ENCODE measurements at places on chromosomes 1 and 21. TPM values are rescaled to one million over a fixed set of nuclear protein-coding genes. Genes with fewer than 3 reads are reported as not detected.

- H3K36me3 ChIP-seq, result no peaks in the 10 kb centered on the region
- H3K27ac ChIP-seq, result no peak overlapping the region
- no peak overlapping the region for H3K4me3 ChIP-seq
- no peaks in the 10 kb centered on the region for H3K27me3 ChIP-seq
- no peak for DNase-seq
- H3K4me1 ChIP-seq, result no peaks in the 10 kb centered on the region
These were observed 25.4 kb downstream of the MAST2 start for GRCh38 chr1:45828841-45829240.

DNA sequence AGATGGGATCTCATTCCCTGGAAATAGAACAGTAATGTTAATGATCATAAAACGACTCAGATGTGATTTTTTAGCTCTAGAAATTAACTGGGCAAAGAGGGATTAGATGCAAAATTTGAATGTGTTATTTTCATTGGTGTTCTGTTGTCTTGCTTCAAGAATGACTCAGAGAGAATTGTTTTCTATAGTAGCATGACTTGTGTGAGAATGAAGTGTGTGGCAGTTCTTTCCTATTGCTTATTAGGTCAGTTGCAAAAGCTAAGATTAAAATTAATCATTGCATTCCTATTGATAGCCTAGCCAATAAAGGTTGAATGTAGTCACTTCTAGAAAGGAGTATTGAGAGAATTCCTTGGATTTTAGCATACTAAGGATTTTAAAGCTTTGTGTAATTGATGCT is 22.9 kb downstream of the SPEN start:
- H3K27ac ChIP-seq, result no peak overlapping the region
- no peak for DNase-seq
- no peak overlapping the region for H3K4me3 ChIP-seq
- no peaks in the 10 kb centered on the region for H3K27me3 ChIP-seq
- no peaks in the 10 kb centered on the region for H3K36me3 ChIP-seq

DNA sequence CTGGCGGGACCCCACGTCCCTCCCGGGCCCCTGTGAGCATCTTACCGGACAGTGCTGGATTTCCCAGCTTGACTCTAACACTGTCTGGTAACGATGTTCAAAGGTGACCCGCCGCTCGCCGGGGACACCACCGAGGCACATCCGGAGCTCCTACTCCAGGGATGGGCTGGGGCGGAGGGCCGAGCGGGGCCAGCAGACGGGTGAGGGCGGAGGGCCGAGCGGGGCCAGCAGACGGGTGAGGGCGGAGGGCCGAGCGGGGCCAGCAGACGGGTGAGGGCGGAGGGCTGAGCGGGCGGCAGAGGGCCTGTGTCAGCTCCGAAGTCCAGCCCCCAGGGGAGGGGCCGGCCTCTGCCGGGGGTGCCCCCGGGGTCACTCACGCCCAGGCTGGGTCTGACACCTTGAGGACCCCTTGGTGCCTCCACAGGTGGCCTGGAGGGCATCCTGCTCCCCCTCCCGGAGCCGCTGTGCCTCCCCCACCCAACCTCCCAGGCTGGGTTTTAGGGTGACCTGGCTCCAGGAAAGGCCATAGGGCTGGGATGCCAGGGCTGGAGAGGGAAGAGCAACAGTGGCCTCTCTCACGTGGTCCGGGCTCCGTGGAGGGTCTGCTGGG is 5.7 kb upstream of the TTLL10 start:
- no peaks in the 10 kb centered on the region for H3K27me3 ChIP-seq
- no peaks in the 10 kb centered on the region for H3K36me3 ChIP-seq
- no peak overlapping the region for H3K27ac ChIP-seq
- H3K4me3 ChIP-seq, result no peak overlapping the region
- peak; percentile 50 for DNase-seq

GRCh38 chr1:20478057-20478635 is 7.9 kb downstream of the CAMK2N1 start:
- no peak overlapping the region for H3K27ac ChIP-seq
- DNase-seq, result no peak
- H3K4me1 ChIP-seq, result no peaks in the 10 kb centered on the region
- no peaks in the 10 kb centered on the region for H3K27me3 ChIP-seq

GRCh38 chr21:41887667-41888066 is 8.5 kb upstream of the PRDM15 start:
- H3K4me1 ChIP-seq, result no peaks in the 10 kb centered on the region
- H3K36me3 ChIP-seq, result no peaks in the 10 kb centered on the region

GRCh38 chr1:184493987-184494388 is 107.2 kb downstream of the C1orf21 start:
- peak overlapping the region; percentile 87 for H3K27ac ChIP-seq
- no peaks in the 10 kb centered on the region for H3K36me3 ChIP-seq
- DNase-seq, result peak; percentile 49
- H3K27me3 ChIP-seq, result no peaks in the 10 kb centered on the region
- H3K4me1 ChIP-seq, result peaks cover 78% of the 10 kb centered on the region

DNA sequence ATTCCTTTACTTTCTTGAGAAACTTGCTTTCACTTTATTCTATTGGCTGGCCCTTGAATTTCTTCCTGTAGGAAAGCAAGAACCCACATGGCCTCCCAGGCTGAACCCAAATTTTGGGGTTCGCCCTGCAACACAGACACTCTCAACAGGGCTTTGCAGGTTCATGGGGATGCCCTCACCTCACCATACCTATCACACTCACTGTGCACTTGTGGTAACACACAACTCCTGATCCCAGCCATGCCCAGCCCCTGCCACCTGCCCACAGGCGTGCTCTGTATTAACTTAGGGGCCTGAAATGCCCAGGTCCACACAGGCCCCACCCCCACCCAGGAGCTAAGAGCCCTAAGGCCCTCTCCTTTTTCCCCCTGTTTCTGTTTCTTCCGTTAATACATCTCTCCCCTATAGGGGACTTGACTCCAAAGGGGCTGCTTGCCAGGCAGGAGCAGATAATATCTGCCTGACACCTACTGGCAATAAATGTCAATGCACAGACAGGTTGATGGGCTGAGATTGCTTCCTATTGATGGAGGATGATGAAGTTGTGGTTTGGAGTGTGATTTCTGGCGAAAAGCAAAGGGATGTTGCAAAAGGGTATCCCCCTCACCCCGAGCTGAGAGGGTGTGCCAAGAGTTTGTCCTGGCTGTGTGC is 171.5 kb downstream of the AJAP1 start:
- H3K27me3 ChIP-seq, result peaks cover under 1% of the 10 kb centered on the region
- no peak for DNase-seq
- no peak overlapping the region for H3K27ac ChIP-seq
- no peaks in the 10 kb centered on the region for H3K36me3 ChIP-seq
- no peak overlapping the region for H3K4me3 ChIP-seq

DNA sequence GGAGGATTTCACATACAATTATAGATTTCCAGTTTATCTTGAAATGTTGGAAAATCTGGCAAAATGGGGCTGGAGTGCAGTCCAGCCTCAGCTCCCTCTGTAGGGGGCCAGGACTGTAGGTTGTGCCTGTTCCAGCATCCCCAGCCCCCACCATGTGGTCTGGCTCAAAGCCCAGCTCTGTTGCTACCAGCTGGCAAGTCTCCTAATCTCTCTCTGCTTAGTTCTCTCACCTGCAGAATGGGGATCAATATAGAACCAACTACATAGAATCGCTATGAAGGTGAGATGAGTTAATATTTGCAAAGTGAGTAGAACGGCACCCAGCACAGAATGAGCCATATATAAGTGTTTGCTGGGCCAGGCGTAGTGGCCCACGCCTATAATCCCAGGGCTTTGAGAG is 50.0 kb upstream of the TARDBP start:
- peaks cover 24% of the 10 kb centered on the region for H3K4me1 ChIP-seq
- H3K27me3 ChIP-seq, result no peaks in the 10 kb centered on the region
- no peak for DNase-seq
- H3K27ac ChIP-seq, result no peak overlapping the region

DNA sequence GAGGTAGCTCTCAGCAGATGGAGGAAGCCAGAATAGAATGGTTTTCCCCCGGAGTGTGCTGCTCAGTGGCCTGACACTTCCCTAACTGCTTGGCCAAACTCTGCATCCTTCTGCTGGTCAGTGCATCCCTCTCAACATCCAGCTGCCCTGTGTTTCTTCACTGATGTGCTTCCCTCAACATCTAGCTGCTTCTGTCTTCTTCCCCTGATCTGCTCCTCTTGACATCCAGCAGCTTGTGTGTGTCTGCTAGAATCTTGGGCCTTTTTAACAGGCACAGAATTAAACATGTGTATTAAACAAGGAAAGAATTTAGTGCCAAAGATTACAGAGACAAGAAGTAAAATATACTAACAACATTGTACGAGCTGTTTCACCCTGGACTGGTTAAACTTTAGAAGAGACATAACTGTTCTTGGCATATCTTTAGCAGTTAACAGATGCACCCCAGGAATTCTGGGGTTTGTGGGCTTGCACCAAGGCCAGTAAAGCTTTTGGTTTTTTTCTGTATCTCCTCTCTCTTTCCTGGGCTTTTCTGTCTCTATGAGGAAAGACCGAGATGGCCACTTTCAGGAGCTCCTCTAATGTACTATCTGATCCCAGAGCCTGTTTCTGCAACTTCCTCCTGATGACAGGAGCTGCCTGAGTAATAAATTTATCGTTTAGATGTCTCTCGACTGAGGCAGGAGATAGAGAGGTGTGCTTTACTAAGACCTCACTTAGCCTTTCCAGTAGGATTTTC is 34.8 kb upstream of the HSD3B1 start:
- DNase-seq, result no peak
- H3K27ac ChIP-seq, result no peak overlapping the region
- no peak overlapping the region for H3K4me3 ChIP-seq
- H3K27me3 ChIP-seq, result no peaks in the 10 kb centered on the region
- no peaks in the 10 kb centered on the region for H3K36me3 ChIP-seq

- H3K36me3 ChIP-seq, result peaks cover 99% of the 10 kb centered on the region
- no peaks in the 10 kb centered on the region for H3K4me1 ChIP-seq
- no peak for DNase-seq
- no peak overlapping the region for H3K4me3 ChIP-seq
These were observed 27.2 kb upstream of the KIF21B start for GRCh38 chr1:201050515-201051277.

DNA sequence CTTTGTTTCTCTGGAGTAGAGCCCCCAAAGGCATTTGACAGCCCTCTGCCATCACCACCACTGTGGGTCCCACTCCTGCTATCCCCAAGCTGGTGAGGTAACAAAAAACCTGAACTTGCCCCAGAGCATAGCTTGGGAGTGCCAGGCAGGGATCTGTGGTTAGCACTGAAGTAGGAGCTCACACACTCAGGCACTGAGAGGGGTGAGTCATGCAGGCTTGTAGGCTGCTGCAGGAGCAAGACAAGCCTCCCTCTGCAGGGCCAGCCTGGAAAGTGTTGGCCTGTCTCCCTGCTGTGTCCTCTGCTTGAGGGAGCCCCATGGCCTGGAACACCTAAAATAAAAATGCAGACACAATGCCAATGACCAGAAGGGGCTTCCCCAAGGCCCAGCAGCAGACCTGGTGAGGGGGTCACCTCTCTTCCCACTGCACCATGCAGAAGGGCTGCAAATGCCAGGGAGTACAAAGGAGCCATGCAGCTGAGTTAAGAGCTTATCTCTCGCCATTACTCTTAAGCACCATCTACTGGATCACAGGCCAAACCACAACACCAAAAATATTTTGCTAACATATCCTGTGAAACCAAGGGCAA is 108.9 kb upstream of the POGK start:
- H3K27me3 ChIP-seq, result no peaks in the 10 kb centered on the region
- no peaks in the 10 kb centered on the region for H3K4me1 ChIP-seq
- no peak for DNase-seq
- H3K36me3 ChIP-seq, result no peaks in the 10 kb centered on the region
- H3K27ac ChIP-seq, result no peak overlapping the region
- no peak overlapping the region for H3K4me3 ChIP-seq

GRCh38 chr1:10387677-10388386 is 11.0 kb upstream of the PGD start:
- H3K27me3 ChIP-seq, result no peaks in the 10 kb centered on the region
- H3K4me1 ChIP-seq, result peaks cover 8% of the 10 kb centered on the region

- H3K4me3 ChIP-seq, result no peak overlapping the region
- no peaks in the 10 kb centered on the region for H3K36me3 ChIP-seq
- DNase-seq, result no peak
- no peaks in the 10 kb centered on the region for H3K27me3 ChIP-seq
- H3K4me1 ChIP-seq, result peaks cover 10% of the 10 kb centered on the region
These were observed 142.8 kb downstream of the ZZZ3 start for GRCh38 chr1:77539519-77540142.

Gene KPRP
- not detected for total RNA-seq

Gene LMX1A
- total RNA-seq, result 0.25 TPM

Gene AADACL4
- total RNA-seq, result not detected

Gene RHOC
- 77.0 TPM for total RNA-seq

Gene SPRR4
- not detected for total RNA-seq

Gene GNAT2
- total RNA-seq, result not detected
